ENCODE measurements at places on chromosomes 1 and 21.

GRCh38 chr1:227726318-227726717, 8.8 kb downstream of the JMJD4 start:
- DNase-seq = no peak

GRCh38 chr1:177173976-177174375, 3.2 kb downstream of the BRINP2 start:
- DNase-seq = no peak

DNA sequence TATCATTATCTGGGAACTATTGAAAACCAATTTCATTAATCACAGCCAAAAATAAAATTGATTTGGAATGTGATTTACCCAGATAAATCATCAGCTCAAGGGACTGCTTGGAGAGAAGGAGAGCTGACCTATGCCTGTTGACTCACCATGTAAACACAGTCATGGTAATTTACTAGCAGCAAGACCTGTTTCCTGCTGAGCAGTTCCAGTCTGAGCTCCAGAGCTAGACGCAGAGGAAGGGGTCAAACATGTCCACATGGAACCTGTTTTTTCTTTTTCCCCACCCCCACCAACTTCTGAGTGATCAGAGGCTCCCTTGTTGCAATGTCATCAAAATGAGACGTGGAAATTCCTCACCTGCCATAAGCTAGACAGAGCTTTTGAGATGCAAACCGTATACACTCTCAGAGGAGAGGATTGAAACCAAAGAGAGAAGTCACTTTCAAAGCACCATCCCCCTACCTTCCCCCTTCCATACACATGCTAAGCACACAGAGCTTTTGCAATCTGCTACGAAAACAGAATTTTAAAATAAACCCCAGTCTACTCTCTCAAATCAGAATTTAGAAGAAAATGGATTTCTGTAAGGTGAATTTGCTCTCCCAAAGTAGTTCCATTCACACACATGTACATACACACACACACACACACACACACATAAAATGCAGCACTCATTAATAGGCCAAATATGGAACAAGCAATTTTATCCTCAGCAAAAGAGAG, 55.9 kb upstream of the PTGFRN start:
- peak; percentile 75 for DNase-seq

- DNase-seq = no peak
Observed at GRCh38 chr1:156795787-156796186, 20.9 kb downstream of the SH2D2A start.

DNA sequence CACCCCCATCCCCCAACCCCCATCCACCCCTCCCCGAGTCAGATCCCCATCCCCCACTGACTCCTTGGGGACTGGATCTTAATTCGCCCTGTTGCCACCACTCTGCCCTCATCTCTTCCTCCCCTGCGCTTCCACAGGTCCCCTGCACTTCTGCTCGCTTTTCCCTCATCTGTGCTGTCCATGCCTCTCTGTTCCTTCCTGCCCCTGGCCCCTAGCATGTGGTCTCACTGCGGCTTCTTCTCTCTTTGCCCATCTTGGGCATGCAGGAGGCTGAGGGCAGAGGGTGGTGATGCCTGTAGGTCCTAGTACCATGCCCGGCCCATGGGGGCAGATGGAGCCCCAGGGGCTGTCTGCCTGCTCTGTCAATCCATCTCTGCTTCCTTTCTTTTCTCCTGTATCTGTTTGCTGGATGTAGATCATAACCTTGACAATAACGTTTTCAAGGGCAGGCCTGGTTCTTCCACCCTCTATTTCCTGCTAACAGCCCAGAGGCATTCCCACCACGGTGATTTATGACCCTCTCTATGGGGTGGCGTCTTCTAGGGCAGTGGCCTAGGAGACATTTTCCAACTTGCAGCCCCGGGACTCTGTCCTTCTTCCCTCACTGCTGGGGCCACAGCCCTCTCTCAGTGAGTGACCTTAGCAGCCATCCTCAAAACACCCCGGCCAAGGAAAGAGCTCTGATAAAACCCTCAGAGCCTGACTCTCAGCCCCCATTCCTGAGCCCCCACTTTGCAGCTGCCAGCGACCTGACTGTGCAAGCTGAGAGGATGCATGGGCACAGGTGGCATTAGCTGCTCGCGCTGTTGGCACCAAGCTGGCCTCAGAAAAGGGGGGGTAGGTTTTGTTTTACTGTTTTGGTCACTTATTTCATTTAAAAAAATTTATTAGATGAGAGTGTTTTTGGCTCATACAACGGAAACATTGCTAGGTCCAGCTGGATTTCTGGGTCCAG, 33.9 kb downstream of the TMEM51 start:
- DNase-seq = no peak

GRCh38 chr1:42736571-42737200, 3.4 kb downstream of the CLDN19 start:
- DNase-seq = no peak

DNA sequence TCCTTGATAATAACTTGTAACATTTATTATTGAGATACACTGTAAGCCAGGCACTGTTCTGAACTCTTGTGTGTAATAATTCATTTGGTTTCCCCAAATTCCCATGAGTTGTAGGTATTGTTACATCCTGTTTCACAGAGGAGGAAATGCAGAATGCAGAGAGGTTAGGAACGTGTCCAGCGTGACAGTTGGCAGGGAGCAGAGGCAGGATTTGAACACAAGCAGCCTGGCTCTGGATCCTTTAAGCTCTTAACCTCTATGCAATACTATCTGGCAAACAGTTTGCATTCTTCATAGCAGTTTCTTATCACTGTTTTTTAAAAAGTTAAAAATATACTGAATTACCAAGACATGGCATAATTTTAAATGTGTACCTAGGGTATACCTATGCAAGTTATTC, 30.5 kb downstream of the EEIG2 start:
- no peak for DNase-seq

DNA sequence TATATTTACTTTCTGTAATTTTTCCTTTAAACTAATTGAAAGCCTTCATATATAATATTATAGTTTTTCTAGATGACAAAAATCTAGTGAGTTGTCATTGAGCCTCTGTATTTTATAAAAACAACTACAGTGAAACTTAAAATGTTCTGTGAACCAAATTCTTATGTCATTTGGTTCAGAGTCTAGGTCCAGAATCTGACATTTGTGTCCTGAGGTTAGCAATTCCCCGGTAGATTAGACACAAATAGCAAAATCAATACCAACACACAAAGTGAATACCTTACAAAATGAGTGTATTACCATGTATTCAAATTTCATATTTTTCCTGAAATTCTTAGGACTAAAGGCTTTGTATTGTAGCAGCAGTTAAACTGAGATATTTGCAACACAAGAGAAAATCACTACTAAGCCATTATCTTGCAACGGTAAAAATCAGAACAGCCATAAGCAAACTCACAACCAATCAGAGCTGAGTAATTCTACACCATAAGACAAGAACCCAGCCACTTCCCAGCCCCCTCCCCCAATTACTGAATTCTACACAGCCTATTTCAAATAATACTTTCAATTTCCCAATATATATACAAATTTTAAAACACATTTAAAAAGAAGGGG, 573.5 kb downstream of the SMYD3 start:
- DNase-seq = no peak

- DNase-seq = no peak
Observed at GRCh38 chr1:205301842-205302588, 19.5 kb downstream of the NUAK2 start.

DNA sequence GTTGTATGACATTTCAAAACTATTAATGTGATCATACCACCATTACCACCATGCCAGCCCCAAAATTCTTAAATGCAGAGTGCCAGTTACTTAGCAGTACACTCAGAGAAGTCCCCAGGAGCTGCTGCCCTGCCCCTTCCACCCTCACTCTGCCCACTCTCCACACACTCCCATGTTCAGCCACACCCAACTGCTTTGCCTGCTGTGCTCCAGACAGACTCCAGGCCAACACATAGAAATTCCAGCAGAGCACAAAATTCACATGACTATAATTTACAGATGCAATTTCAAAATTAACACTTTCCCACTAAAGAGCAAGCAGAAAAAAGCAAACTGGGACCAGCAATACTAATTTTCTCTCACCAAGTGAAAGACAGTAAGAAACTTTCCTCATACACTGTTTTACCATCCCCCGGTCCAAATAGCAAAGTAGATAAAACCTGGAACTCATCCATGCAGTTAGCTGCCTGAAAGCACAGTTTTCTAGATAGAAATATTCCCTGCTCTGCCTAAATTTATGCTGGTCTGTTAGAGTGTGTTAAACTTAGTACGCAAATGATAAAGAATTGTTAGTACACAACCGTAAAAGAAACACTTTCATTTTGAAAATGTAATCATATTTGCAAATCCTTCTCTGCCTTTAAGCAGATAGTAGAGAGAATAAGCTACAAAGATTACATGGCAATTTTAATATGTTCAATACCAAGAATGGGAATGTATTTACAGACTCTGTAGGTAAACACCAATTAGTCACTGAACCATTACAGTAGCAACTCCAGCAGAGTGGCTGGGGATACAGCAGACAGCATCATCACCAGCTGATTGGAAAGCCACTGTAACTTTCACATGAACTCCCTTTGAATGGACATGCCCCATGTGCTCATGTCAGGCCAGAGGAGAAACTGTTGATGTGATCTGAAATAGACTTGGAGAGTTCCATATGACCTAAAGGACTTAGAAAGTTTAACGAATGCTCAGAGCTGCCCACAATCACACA, 176.5 kb downstream of the VAV3 start:
- no peak for DNase-seq

DNA sequence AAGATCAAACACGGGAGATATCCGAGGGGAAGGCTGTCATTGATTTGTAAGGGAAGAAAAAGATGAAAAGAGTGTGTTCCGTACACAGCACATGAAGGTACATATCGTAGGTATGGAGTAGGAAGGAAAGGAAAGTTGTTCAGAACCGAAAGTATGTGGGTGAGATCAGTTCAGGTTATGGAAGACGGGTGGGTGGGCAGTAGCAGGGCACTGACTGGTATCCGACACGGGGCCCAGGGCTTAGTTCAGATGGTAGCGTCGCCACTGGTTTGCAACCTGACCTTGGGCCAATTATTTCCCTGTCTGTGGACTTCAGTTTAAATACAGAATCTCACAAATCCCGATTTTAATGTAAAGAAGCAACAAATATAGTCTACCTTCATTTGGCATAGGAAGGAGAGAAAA, 27.8 kb upstream of the A3GALT2 start:
- DNase-seq = no peak

- DNase-seq = no peak
Observed at GRCh38 chr1:180137776-180138175, 16.9 kb upstream of the QSOX1 start.

DNA sequence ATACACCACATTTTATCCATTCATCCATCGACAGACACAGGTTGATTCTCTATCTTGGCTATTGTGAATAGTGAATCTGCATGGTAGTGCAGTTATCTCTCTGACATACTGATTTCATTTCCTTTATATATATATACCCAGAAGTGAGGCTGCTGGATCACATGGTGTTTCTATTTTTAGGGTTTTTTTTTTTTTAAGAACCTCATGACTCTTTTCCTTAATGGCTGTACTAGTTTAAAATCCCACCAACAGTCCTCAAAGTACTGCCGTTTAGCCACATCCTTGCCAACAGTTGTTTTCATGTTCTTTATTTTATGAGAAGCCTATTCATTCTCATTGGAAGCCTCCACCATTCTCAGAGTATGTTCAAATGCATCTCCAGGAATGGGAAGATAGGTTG, 258.7 kb upstream of the SNX7 start:
- DNase-seq = no peak

- no peak for DNase-seq
Observed at GRCh38 chr1:214844319-214844718, 238.2 kb upstream of the KCNK2 start.

GRCh38 chr1:169217636-169218035, 111.1 kb downstream of the ATP1B1 start:
- no peak for DNase-seq

- no peak for DNase-seq
Observed at GRCh38 chr1:111734856-111735255, 4.3 kb downstream of the INKA2 start.

DNA sequence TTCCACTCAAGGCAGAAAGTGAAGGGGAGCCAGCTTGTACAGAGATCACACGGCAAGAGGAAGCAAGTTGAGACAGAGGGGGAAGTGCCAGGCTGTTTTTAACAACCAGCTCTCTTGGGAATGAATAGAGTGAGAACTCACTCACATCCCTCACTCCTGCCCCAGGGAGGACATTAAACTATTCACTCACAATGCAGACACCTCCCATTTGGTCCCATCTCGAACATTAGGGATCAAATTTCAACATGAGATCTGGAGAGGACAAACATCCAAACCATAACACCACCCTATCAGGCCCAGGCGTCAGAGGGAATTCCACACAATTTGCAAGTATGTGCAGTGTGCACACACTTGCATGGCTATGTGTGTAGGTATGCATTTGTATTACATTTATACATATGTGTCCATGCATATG, 62.7 kb downstream of the DMAP1 start:
- DNase-seq = no peak

DNA sequence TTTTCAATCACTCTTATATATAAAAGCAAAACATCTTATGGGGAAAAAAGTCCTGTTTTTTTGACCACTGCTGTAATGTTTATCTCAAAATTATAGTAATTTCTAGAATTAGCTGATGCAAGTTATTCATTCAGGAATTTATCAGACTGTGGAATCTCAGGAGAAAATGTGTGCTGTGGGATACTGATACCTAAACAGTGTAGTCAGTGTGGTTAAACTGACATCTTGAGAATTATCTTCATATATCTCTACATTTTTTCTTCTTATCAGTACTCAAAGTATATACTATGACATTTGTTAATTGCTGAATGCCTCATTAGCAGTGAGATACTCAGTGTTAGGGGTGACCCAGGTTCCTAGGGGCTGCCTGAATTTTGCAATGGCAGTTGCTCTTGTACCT, 839.3 kb downstream of the KCNT2 start:
- DNase-seq = no peak

- no peak for DNase-seq
Observed at GRCh38 chr1:114135786-114136185, 17.9 kb downstream of the SYT6 start.

DNA sequence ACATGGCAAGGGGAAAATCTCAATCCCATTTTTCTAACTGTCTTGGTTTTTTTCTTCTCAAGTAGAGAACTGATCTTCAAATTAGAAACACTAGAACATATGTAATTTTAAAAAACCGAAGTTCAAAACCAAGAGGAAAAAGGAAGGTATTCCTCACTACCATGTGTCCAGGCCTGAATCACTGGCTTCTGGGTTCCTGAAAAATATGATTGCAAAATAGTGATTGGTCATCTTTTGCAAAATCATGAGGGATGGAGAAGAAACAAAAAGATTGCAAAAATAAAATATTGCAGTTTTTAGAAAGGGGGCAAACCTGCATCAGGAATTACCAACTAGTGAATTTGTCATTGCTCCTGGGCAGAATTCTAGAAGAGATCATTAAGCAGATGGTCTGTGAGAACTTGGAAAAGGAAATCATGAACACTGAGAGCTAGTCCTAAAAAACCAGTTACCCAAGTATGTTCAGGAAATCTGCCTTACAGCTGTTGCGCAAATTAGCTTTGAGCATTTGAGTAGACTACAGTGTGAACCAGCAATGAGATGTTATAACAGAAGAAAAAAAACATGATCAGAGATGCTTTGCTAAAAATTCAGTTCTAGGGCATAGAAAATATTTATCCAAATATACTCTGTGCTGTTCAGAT, 49.4 kb downstream of the SPATA46 start:
- no peak for DNase-seq

- peak; percentile 23 for DNase-seq
Observed at GRCh38 chr1:212515329-212515760, 82.6 kb downstream of the NENF start.

All from NCI-H1417 treated with DMSO at 0.1 percent for 48 hours (cell line).